Activated CD4-positive, alpha-beta T cell treated with anti-CD3 and anti-CD28 coated beads, Interleukin-2, amount 10 ng/mL, durations not matched to agents 7 days and 5 days (primary cell): ENCODE measurements at places on chromosomes 7 and 10. TPM values are rescaled to one million over a fixed set of nuclear protein-coding genes. Genes with fewer than 3 reads are reported as not detected.

- no peak overlapping the region for H3K27ac ChIP-seq
- no peaks in the 10 kb centered on the region for H3K36me3 ChIP-seq
- H3K4me1 ChIP-seq: peaks cover 31% of the 10 kb centered on the region
- DNase-seq: no peak
Measured at GRCh38 chr7:7769710-7770627, 51.6 kb upstream of the RPA3 start.

ZWINT gene
- total RNA-seq: 95.5 TPM

SAP25 gene
- total RNA-seq: 34.6 TPM

KCNMA1 gene
- not detected for total RNA-seq

DNA sequence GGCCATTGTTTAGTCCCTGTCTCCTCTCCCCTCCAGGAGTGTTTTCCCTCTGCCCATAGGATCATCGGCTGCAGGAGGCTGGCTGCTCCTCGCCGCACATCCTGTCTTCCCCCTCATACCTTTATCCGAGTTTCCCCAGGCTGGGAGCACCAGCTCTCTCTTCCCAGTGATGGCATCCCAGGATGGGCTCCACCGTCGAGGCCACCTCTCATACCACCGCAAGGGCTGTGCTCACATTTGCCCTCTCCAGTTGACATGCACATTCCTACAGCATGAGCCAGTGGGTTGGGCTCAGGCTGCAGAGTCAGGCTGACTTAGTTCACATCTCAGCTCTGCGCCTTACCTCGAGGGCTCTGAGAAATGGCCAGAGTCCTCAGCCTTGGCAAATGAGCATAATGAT is 12.1 kb downstream of the HKDC1 start:
- no peak for DNase-seq
- peaks cover 76% of the 10 kb centered on the region for H3K4me1 ChIP-seq
- peaks cover 1% of the 10 kb centered on the region for H3K27me3 ChIP-seq

NANOS1 gene
- 0.12 TPM for total RNA-seq

DNA sequence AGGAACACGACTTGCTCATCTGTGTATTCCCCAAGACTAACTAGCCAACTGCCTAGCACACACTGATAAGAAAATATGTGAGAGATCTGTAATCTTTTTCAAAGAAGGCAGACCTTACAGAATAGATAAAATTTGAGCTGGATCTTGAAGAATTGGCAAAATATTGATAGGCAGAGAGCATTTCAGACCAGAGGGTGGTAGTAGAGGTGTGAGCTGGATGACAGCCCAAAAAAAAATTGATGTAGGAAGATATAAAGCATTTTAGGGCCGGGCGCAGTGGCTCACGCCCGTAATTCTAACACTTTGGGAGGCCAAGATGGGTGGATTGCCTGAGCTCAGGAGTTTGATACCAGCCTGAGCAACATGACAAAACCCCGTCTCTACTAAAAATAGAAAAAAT is 1.2 kb upstream of the ZNF746 start:
- H3K27ac ChIP-seq: peak overlapping the region; percentile 25
- peaks cover 8% of the 10 kb centered on the region for H3K36me3 ChIP-seq
- no peak for DNase-seq

DNA sequence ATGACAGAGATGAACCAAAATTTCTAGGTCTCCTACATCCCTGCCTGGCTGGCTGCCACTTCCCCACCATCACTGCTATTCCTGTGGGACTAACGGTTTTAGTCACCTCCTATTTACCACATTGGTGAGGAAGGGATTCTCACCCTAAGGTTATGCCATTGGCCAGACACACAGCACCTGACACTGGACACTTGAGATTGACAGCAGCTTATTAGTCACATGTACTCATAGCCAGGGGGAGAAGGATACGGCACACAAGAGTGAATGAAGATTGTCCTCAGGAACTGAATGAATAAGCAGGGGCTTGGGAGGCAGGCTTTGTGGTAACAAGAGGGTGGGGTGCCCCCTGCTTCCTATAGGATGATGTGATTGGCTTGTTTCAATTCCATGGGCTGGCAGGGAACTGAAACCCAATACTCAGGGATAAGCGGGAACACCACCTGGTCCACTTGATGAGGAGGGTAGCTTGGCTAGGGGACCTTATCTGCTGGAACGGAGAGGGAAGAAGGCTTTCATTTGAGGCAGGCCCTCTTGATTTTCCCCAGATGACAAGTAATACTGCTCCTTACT is 99.0 kb downstream of the SPAG6 start:
- peaks cover 3% of the 10 kb centered on the region for H3K36me3 ChIP-seq
- DNase-seq: no peak
- no peak overlapping the region for H3K27ac ChIP-seq
- no peak overlapping the region for H3K4me3 ChIP-seq
- H3K4me1 ChIP-seq: peaks cover 5% of the 10 kb centered on the region
- H3K27me3 ChIP-seq: peaks cover 24% of the 10 kb centered on the region

DNA sequence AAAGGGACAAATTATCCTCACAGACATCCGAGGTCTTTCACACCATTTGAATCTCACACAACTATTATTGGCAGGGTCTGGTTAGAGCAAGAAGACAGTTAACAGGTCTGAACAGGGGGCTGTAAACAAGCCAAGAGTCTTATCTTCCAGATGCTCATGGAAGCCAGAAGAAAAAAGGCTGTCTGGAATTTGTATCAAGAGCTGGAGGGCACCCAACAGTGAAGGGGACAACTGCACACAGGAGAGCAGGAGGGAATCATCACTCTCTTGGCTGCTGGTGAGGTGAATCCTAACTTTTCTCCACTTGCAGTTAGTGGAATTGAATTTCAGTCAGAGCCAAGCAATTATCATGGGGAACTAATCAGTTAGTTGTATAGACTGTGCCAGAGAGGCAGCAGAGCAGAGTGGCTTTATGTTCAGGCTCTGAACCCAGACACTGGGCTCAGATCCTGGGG is 880.2 kb upstream of the AUTS2 start:
- no peak overlapping the region for H3K4me3 ChIP-seq
- H3K4me1 ChIP-seq: no peaks in the 10 kb centered on the region
- no peak overlapping the region for H3K27ac ChIP-seq

DNA sequence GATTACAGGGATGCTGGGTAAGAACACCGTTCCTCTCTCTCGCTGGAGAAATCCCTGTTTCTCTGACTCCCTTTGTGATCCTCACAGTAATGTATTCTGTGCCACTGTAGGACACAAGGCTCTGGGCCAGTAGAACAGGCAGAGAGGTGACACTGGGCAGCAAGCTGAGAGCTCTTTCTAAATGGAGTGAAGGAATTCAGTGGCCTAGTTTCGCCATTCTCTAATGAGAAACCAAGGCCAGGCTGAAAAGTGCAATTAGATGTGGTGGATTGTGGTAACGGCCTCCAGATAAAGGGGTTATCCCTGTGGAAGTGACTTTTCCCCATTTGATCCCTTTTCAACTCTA is 12.8 kb downstream of the KCTD7 start:
- no peak overlapping the region for H3K27ac ChIP-seq
- no peak overlapping the region for H3K4me3 ChIP-seq
- peaks cover 4% of the 10 kb centered on the region for H3K4me1 ChIP-seq
- peaks cover 57% of the 10 kb centered on the region for H3K36me3 ChIP-seq
- DNase-seq: no peak
- H3K27me3 ChIP-seq: no peaks in the 10 kb centered on the region

- H3K4me1 ChIP-seq: no peaks in the 10 kb centered on the region
- no peak overlapping the region for H3K27ac ChIP-seq
- peaks cover 77% of the 10 kb centered on the region for H3K36me3 ChIP-seq
- H3K4me3 ChIP-seq: no peak overlapping the region
Measured at GRCh38 chr7:100071018-100071723, 10.4 kb downstream of the ZNF3 start.

- peaks cover 12% of the 10 kb centered on the region for H3K36me3 ChIP-seq
- H3K4me1 ChIP-seq: peaks cover 97% of the 10 kb centered on the region
- peak; percentile 9 for DNase-seq
- H3K27me3 ChIP-seq: no peaks in the 10 kb centered on the region
- no peak overlapping the region for H3K4me3 ChIP-seq
Measured at GRCh38 chr7:50208378-50208982, 96.0 kb upstream of the IKZF1 start.

GRCh38 chr7:23558303-23558702 is 26.5 kb upstream of the TRA2A start:
- DNase-seq: no peak
- H3K4me3 ChIP-seq: no peak overlapping the region
- no peak overlapping the region for H3K27ac ChIP-seq
- H3K36me3 ChIP-seq: no peaks in the 10 kb centered on the region
